ENCODE measurements at places on chromosomes 13 and 19.

DNA sequence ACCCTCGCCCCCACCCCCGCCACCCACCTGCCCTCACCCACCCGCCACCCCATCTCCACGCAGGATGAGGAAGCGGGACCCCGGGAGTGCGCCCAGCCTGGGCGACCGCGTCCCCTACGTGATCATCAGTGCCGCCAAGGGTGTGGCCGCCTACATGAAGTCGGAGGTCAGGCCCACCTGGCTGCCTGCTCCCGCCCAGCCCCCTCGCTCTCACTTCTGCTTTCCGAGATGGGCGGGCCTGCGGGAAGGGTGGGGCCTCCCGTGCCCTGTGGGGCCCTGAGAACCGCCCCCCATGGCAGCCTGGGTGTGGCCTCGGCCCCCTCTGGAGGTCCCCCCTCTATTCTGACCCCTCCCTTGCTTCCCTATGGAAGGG, 3.1 kb upstream of the SPIB start:
- DNase-seq = no peak

DNA sequence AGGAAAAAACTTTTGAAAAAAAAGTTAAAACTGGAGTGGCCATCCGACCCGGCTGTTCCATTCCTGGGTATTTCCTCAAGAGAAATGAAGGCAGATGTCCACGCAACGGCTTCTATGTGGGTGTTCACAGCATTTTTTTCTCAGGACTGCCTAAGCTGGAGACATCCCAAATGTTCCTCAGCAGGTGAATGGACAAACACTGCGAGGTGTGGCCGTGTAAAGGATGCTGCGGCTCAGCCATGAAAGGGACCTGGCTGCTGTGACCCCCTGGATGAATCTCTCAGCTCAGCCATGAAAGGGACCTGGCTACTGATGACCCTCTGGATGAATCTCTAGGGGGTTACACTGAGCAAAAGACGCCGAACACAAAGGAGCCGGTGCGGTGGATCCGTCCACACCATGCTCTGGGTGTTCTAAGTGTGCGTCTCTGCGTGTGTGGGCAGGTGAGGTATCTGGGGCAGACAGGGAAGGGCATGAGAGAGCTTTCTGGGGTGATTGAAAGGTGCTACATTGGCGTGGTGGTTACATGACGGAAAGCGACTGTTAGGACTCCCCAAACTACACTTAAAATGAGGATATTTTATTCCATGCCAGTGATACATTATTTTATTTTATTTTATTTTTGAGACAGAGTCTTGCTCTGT, 7.2 kb upstream of the ASPDH start:
- no peak for DNase-seq

GRCh38 chr19:32032561-32032960, 312.8 kb upstream of the ZNF507 start:
- DNase-seq = no peak

DNA sequence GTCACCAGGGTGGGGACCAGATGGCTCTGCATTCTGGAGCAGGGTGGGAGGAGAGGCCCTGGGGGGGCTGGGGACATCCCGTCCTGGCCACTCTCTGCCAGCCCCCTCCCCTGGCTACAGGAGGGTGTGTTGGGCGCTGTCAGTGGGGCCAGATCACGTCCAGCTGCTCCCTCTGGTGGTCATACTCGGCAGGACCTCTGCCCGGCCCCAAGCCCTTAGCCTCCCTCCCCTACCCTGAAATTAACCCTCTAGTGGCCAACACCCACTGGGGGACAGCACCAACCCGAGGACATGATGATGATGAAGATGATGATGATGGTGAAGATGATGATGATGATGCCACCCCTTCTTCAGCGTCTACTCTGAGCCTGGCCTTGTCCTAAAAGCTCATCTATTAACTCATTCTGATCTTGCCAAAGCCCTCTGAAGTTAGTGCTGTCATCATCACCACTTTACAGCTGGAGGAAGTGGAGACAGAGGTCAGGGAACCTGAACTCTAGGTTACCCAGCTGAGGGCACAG, 590 bp upstream of the LGI4 start:
- DNase-seq = peak; percentile 81

DNA sequence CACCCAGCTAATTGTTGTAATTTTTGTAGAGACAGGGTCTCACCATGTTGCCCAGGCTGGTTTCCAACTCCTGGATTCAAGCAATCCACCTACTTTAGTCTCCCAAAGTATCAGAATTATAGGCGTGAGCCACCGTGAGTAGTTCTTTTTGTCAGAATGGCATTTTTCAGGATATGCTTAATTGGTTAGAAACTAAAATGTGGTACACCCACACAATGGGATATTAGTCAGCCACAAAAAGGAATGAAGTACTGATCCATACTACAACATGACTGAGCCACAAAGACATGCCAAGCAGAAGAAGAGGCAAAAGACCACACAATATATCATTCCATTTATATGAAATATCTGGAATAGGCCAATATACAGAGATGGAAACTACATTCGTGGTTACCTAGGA, 41.7 kb upstream of the MAP3K10 start:
- no peak for DNase-seq

Data from A549 (cell line).